ENCODE measurements at places on chromosomes 1 and 21. TPM values are rescaled to one million over a fixed set of nuclear protein-coding genes. Genes with fewer than 3 reads are reported as not detected.
A peak's percentile ranks its signal among the peaks of the same experiment; 100 is the strongest.

DNA sequence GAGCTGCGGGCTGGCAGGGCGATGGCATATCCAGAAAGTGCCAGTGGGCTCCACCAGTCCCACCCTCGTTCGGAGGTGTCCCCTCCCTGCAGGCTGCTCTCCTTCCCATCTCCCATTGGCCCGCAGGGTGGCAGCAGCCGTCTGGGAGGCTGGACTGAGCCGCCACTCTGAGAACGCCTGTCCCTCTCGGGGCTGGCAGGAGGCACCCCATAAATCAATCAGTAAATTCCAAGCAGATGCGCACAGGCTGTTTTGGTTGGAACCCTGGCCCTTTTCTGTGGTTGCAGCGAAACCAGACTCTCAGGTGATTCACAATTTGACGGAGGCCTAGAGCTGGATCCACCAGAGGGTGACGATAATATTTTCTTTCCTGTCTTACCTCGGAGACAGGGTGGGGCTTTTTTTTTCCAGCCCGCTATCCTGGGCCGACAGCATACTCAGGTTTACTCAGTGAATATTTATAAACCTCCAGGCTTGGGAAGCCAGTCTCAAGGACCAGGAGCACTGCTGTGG is 99.7 kb downstream of the GLIS1 start:
- ATAC-seq, result no peak

GRCh38 chr21:40512590-40512989 is 334.4 kb downstream of the DSCAM start:
- ATAC-seq, result no peak

GRCh38 chr1:1996207-1996651 is 7.4 kb downstream of the CFAP74 start:
- no peak for ATAC-seq

DNA sequence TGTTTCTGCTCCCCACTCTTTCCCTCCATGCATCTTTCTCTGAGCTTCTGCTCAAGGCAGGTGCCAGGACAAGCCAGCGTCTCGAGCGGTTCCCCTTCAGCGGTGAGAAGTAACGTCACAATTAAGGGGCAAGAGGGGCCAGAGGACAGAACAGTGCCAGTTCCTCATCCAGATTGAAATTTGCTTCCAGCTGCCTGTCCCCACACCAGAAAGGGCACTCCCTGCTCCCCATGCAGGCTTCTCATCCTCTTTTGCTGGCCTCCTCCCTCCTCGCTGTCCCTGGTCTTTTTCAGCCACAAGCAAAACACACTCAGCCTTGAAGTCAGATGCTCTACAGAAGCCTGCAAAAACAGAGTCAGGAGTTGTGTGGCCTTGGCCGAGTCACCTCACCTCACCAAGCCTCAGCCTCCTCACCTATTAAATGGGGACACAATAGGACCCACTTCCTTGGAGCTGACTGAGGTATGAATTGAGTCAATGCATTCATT is 35.0 kb upstream of the ECE1 start:
- no peak for ATAC-seq

DNA sequence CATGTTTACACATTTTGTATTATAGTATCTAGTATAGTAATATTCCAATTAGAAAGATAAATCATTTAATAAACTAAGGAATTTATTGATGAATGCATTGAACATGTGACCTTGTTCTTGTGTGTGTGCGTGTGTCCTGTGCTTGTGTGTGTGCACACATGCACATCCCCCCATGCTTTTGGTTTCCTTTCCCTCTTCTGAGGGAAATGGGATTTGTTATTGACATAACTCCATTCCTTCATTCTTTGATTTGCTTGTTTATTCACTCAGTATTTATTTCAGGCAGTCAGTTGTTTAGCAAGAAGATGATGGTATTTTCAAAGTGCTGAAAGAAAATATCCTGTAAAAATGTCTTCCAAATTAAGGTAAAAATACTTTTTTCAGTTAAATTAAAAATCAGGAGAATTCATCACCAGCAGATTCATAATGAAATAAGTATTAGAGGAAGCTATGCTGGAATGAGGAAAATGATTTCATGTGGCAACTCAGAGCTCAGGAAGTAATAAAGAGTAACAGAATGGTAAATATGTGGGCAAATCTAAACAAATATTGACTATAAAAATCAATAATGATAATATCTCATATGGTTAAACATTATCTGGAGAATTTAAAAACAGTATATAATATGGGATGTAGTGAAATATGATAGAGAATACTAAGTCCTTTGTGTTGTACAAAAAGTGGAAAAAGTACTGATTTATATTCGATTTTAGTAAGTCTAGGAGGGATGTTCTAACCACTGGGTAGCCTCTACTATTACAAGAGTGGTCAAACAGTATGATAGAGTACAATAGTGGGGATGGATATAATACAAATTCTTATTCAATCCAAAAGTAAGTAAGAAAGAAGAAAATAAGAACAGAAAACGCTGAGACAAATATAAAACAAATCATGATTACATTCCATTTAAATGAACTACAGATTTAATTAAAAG is 35.2 kb upstream of the SIPA1L2 start:
- no peak for ATAC-seq

GRCh38 chr1:88204111-88204510 is 480.0 kb upstream of the PKN2 start:
- no peak for ATAC-seq

DNA sequence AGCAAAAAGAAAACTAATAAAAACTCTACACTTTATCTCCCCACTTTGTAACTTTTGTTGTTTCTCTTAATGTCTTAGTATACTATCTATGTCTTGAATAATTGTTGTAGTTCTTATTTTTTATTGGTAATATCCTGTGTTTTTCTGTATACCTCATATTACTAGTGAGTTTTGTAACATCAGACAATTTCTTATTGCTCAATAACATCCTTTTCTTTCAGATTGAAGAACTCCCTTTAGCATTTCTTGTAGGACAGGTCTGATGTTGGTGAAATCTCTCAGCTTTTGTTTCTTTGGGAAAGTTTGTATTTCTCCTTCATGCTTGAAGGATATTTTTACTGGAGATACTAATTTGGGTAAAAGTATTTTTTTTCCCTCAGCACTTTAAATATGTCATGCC is 79.8 kb upstream of the LRRC8B start:
- ATAC-seq, result no peak

- no peak for ATAC-seq
Observed at GRCh38 chr1:53349369-53349835, 21.5 kb upstream of the LRP8 start.

DNA sequence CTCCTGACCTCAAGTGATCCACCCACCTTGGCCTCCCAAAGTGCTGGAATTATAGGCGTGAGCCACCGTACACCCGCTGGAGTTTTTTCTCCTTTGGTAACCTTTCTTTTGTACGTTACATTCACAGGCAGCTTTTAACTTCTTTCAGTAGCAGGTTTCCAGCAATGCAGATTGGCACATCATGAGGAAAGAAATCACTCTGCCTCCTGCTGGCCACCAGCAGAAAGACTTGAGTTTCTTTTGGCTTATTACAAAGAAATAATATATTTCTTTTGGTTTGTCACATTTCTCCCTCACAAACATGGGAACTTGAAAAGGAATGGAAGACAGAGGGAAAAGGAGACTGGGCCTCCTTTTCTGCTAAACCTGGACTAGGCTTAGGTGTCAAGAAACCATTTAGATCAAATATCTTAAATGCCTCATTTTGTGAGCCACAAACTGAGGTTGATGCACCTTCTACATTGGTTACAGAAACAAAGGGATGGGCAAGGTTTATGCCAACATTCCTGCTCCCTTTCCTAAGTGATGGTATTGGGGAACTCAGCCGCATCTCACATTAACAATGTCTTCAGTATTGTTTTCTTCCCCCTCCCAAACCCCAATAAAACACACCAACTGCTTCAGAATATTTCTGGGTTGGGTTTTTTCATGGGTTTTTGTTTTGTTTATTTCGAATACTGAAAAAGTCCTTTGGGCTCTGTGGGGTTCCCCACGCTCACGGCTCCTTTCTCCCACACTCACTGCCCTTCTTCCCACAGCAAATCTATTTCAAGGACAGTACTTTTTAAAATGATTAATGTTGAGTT is 7.7 kb downstream of the ENSA start:
- ATAC-seq, result no peak

DNA sequence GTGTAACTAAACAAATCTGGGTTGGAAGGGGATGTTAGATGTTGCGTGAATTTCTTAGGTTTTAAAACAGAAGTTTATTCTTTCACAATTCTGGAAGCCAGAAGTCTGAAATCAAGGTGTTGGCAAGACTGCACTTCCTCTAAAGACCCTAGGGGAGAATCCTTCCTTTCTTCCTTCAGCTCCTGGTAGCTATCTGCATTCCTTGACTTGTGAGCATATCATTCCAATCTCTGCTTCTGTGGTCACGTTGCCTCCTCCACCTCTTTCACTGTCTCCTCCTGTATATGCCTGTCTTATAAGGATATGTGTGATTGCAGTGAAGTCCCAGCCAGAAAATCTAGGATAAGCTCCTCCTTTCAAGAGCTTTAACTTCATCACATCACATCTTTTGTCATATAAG is 7.7 kb downstream of the CHRM3 start:
- ATAC-seq, result no peak

GRCh38 chr21:16194788-16195537 is 465.2 kb downstream of the USP25 start:
- no peak for ATAC-seq

DNA sequence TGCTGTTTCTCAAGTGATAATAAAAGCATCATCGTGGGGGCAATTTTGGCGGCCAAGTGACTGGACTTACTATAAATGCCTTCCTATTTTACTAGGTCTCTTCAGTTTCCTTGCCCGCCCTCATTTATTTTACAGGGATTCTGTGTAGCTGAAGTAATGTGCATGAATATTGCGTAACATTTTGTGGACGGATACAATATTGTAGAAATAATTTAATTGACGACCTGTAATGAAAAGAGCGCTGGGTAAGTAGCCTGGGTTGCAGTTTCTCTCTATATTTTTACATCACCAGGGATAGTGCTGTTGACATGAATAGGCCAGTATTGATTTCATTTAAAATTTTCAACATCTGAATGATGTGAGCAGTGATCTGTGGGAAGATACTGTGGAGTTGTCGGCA is 28.1 kb upstream of the LMO4 start:
- no peak for ATAC-seq

GRCh38 chr21:15023776-15024175 is 41.0 kb downstream of the NRIP1 start:
- no peak for ATAC-seq

GRCh38 chr1:27662261-27662660 is 9.7 kb downstream of the IFI6 start:
- ATAC-seq, result no peak

DNA sequence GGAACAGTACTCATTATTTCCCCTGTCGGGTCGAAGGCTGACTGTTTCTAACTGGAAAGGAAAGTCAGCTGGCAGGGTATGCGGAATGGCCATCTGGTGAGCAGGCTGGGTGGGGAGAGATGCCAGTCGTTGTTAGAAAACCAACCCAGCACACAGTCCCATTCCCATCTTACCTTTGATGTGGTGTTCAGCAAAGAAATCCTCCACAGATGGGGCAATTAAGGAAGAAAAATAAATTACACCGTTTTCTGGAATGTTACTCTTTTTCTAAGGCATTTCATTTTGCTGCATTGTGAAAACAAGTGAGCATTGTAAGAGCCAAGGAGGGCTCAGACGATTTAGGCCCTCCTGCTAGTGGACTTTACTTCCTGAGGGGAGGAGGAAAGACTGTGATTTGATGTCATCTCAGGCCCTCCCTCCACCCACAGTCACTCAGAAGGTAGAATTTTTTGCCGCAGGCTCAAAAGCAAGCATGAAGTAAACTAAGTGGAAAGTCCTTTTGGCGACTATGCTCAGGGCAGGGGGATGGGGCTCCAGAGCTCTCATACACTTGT is at the start of gene SLC16A4:
TSS of gene SLC16A4 (minus strand) at position 335 of the 554 bp plus-strand sequence. CDS start 1,703 bp downstream, outside the sequence.
- peak; percentile 58 for ATAC-seq

GRCh38 chr21:46119144-46119636 is 21.3 kb downstream of the COL6A2 start:
- no peak for ATAC-seq

DNA sequence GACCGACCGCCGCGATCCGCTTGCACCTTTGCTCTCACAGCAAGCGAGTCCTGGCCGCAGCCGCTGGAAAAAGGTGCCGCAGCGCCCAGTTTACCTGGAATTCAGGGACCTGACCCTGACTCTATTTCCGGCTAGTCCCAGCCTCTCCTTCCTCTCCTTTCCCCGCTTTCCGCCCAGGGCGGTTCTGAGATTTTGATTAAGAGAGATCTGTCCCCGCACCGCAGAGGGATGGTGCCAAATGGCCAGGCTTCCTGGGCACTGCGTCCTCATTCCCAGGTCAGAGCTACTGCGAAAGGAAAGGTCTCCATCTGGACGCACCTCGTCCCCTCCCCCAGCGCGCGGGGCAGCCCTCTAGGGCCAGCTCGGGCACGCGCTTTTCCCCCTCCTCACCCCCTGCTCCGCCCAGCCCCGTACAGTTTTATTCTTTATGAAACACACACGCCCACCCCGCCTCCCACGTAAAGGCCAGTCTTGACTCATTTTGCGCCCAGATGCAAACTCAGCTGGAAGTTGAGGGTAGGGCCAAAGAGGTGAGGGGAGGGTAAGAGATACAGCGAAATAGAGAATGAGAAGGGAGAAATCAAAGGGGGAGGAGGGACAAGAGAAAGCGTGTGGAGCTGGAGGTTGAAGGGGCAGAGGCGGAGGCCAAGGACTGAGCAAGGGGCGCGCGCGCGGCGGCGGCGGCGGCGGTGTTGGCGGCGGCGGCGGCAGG is 411.8 kb upstream of the ESRRG start:
- ATAC-seq, result no peak

GRCh38 chr21:26833460-26833939 is 11.7 kb downstream of the ADAMTS1 start:
- ATAC-seq, result no peak

- ATAC-seq, result peak; percentile 48
Observed at GRCh38 chr1:55898181-55898580, 681.2 kb downstream of the PLPP3 start.

GRCh38 chr1:60078182-60078581 is 4.6 kb upstream of the C1orf87 start:
- no peak for ATAC-seq

SPRR1A gene
- not detected for total RNA-seq

NFIA gene
- 48.7 TPM for total RNA-seq

UCK2 gene
- total RNA-seq, result 67.1 TPM

RUNX3 gene
- total RNA-seq, result not detected

RAB13 gene
- total RNA-seq, result 276 TPM

TUFT1 gene
- total RNA-seq, result 19.7 TPM

CASQ1 gene
- total RNA-seq, result 0.57 TPM

MACO1 gene
- 46.3 TPM for total RNA-seq

LAMTOR2 gene
- total RNA-seq, result 90.1 TPM

SRM gene
- 113 TPM for total RNA-seq

Data from motor neuron (in vitro differentiated cells).